ENCODE measurements at places on chromosomes 13 and 19.

- no peak for DNase-seq
Measured at GRCh38 chr19:30625947-30626625, 253.9 kb downstream of the ZNF536 start.

DNA sequence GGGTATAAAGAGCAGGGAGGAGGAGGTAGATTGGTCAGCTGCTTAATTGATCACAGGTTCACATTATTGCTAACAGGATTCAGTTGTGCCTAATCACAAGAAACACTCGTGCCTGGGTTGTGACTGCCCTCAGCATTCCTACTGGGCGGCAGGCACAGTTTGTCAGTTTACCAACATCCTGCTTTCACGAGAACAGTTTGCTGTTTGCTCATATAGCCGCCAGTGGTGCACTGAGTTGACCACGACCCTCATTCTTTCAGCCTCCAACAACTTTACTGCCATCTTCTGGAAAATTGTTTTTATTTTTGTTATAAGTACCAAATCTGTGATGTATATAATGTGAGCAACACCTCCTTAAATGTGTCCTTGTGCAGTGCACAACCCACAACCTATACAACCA, 16.2 kb upstream of the IFT88 start:
- DNase-seq = no peak

GRCh38 chr13:101985321-101985720, 416.5 kb downstream of the FGF14 start:
- no peak for DNase-seq

GRCh38 chr19:17948514-17948900, 15.7 kb downstream of the CCDC124 start:
- DNase-seq = no peak

- no peak for DNase-seq
Measured at GRCh38 chr19:11806354-11807098, 7.5 kb upstream of the ZNF440 start.

- DNase-seq = no peak
Measured at GRCh38 chr13:111304603-111305289, 15.7 kb upstream of the TEX29 start.

DNA sequence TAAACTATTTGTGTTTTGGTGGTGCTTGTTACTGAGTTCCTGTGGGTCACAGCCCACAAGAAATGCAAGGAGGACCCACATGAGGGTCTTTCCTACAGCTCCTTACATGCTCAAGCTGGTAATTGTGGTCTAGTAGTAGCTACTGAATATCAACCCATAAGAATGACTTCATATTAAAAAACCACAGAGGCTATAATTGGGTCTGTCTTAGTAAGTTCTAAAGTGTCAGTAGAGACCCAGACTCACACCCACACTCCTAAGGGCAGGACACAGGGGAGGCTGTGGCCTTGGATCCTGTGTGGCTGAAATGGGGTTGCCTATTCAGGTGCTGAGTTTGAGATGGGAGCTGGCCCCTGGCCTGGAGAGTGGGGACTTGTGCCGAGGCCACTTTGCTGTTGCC, 19.6 kb downstream of the TFDP1 start:
- DNase-seq = no peak

DNA sequence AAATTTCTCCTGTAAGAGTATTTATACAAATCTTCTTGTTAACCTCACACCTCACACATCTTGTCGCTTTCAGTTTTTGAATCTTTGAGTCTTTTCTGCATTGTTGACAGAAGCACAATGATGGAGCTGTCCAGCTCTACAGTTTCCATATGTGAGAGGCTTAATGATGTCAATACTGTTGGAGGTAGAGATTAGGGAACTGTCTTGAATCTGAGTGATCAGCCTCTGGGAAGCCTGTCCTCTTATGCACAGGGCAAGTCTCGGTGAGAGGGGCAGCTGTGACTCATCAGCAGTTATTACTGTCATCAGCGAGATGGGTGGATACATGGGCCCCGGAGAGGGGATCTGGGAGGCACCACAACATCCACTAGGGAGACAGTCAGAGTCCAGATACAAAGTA, 4.6 kb upstream of the ITGBL1 start:
- no peak for DNase-seq

- no peak for DNase-seq
Measured at GRCh38 chr13:102584434-102584833, 12.4 kb upstream of the TPP2 start.

- no peak for DNase-seq
Measured at GRCh38 chr13:32588736-32589135, 2.5 kb downstream of the PDS5B start.

GRCh38 chr19:7792281-7792680, 29.2 kb downstream of the CLEC4M start:
- no peak for DNase-seq

GRCh38 chr13:79722885-79723445, 242.0 kb downstream of the NDFIP2 start:
- no peak for DNase-seq

- DNase-seq = no peak
Measured at GRCh38 chr13:63455938-63456337, 2040.3 kb upstream of the PCDH20 start.

DNA sequence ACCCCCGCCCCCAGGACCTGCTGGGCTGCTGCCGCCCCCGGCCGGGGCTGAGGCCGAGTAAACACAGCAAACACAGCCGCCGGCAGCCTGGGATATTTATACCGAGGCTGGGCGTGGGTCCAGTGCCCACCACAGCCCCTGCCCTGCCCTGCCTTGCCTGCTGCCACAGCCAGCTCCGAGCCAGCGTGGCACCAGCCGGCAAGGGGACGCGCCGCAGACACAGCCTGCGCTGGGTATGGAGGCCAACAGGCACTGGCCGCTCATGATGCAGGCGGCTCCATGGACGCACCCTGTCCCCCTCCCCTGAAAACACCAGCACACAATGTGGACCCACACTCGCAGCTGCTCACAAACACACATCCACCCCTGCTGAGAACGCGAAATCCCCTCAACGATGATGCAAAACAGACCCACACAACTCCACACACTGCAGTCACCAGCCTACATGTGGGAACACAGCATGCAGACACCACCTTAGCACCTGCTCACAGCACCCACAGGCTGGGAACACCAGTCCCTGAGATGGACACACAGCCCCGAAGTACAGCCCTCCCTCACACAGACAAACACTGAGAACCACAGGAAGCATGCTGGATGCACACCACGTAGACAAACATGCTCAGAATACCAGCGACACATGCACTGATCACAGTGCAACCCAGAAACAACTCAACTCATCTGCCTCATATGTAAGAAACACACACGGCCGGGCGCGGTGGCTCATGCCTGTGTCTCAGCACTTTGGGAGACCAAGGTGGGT, 16.2 kb downstream of the CCDC97 start:
- DNase-seq = peak; percentile 76

DNA sequence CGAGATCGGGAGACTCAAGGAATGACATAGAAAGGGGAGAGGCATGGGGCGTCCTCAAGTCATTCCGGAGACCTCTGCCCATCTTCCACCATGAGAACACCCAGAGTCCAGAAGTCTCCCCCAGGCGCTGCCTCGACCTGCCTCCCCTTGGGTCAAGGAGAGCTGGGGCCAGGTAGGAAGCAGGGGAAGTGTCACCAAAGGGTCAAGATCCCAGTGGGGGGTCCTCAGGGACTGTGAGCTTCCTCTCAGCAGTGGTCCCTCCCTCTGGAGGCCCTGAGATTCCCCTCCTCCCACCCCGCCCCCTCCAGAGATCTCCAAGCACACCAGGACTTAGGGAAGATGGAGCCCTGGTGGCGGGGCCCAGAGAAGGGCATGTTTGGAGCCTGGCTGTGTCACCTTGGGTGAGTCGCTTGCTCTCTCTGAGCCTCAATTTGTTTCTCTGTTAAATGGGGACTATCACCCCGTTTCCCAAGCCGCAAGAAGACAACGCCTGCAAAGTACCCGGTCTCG, 919 bp downstream of the DACT3 start:
- DNase-seq = no peak

DNA sequence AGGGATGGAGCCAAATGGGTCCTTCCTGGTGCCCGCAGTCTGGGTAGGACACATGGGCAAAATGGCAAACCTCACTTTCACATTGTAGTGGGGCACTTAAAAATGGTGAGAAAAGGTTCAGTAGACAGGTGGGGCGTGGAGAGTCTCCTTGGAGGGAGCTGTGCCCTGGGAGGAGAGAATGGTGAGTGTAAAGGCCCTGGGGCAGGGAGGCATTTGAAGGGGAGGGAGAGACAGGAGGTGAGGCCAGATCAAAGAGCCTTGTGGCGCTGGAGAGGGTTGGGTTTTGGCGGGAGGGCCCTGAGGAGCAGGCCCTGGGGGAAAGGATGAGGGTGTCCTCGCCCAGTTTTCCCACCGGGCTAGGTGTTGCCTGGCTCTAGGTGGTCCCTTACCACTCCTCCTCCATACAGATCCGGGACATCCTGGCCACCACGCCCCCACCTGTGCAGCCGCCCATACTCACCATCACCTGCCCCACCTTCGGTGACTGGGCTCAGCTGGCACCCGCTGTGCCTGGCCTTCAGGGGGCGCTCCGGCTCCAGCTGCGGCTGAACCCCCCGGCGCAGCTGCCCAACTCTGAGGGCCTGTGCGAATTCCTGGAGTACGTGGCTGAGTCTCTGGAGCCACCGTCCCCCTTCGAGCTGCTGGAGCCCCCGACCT, 6.3 kb downstream of the MAP1S start:
- DNase-seq = no peak

DNA sequence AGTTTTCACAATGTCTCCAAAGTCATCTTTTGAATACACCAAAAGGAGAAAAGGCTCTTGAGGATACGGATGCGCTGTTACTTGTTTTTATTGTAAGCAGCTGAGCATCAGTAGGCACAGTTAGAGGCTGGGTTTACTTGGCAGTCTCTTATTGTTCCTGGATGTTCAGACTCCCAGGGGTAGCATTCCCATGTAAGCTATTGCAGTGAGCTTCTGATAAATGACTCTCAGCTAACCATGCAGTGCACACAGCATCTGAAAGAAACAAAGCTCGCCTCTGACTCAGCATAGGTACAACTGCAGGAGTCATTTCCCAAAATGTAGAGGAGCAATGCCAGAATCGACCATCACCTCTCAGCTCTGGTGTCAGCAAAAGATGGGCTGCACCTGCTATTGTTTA, 84.8 kb downstream of the DCT start:
- DNase-seq = no peak

GRCh38 chr13:46085737-46086136, 19.1 kb downstream of the CPB2 start:
- no peak for DNase-seq

- DNase-seq = no peak
Measured at GRCh38 chr13:62973804-62974203, 1558.2 kb upstream of the PCDH20 start.

- DNase-seq = no peak
Measured at GRCh38 chr19:55601084-55601483, 996 bp downstream of the ZNF524 start.

DNA sequence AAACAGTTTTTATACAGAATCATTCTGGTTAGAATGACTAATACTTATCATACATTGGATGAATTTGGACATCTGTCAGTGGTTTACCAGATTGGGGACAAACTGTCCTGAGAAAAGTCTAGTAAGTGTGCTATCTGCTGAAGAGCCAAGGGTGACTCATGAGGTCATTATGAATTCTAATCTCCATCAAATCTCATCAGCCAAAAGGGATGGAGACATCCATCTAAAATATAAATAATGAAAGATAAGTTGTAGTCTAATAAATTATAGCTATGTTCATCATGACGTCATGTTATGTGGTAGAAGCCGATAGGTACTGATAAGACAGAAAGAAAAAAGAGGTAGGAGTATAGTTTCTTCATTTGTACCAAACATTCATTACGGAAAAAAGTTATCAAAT, 804.4 kb downstream of the PCDH9 start:
- no peak for DNase-seq

DNA sequence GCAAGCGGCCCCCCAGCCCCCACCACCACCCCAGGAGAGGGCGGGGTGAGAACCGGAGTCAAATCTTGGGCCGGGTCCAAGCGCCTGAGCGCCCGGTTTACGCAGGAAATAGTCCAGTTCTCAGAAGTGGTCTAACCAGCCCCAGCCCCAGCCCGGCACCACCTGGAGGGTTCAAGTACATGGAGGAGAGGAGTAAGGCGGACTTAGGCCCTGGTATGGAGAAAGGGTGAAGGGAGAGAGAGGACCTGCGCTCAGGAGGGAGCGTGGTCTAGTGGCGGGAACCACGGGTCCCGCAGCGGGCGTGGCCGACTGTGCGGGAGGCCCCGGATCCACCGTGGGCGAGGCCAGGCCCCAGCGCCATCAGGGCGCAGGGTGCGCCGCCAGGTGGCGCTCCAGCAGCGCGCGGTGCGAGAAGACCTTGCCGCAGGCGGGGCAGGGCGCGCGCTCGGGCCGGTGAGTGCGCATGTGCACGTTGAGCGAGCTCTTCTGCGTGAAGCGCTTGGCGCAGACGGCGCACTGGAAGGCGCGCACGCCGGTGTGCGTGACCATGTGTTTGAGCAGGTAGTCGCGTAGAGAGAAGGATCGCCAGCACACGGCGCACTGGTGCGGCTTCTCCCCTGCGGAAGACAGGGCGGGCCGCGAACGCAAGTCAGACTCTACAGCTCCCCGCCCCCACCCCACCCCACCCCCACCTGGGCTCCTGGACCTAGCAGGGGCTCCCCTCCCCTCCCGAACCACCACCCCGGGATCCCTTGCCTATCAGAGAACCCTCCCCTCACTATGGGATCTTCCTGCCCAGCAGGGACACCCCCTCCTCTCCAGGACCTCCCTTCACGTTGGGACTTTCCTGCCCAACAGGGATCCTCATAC, 2.1 kb upstream of the SLC27A5 start:
- peak; percentile 94 for DNase-seq

DNA sequence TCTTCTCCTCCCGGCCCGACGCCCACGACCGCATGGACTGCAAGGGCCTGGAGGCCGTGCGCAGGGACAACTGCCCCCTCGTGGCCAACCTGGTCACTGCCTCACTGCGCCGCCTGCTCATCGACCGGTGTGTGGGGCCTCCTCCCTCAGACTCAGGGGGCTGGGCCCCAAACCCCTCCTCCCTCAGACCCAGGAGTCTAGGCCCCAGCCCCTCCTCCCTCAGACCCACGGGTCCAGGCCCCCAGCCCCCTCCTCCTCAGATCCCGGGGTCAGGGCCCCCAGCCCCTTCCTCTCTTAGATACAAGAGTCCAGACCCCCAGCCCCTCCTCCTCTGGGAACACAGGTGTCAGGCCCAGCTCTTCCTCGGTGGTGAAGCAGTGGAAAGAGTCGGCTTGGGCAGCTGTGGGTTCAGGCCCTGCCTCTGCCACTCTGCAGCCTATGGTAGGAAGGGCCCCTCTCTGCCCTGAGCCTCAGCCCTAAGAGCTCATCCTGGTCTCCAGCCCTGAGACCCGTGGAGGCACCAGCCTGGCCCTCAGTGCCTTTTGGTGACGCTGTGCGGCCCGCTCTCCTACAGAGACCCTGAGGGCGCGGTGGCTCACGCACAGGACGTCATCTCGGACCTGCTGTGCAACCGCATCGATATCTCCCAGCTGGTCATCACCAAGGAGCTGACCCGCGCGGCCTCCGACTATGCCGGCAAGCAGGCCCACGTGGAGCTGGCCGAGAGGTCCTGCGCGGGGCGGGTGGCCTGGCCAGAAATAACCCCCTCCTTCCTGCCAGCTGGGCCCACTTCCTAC, 3.7 kb upstream of the SPIB start:
- peak; percentile 89 for DNase-seq

DNA sequence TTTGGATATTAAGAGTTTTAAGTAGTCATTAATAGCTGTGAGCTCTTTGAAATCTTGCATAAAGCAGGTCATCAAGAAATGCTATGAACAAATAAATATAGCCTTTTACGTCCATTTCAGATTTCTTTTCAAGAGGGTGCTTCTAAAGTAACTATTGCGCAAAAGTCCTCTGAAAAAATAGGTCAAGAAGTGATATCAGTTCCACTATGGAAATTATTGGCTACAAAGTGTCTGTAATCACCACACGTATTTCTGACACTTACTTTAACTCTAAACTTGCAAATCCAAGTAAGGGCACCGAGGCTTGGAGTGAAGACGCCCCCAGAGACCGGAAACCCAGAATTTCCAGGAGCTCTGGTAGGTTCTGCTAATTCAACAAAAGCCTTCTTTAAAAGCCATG, 44.9 kb upstream of the STARD13 start:
- no peak for DNase-seq

Measured in cardiac septum (tissue), 1 donor.